ENCODE measurements at places on chromosomes 7 and 10. TPM values are rescaled to one million over a fixed set of nuclear protein-coding genes. Genes with fewer than 3 reads are reported as not detected.

DNA sequence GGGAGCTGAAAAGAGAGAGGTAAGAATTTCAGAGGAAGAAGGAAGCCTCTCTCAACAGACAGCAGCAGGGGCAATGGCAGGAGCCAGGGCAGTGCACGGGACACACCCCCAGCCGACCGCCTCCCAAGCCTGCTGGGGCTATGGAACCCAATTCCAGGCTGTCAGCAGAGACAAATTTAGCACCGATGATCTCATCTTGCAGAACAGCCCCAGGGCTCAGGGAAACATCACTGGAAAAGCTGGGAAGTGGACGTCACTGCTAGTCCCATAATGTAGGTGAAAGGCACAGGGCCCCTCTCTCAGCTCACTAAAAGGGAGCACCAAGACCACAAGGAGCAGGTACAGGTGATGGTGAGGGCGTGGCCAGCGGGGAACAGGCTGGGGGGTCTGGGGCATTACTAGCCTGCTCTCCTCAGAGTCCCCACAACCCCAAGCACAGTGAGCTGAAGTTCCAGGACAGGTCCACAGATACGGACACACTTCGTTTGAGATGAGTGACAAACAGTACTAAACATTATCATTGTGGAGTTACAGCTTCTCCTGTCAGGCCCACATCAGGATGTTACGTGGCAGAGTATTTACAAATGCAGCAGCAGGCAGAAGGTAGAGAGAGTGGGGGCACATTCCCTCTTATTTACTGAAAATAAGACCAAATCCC, 103.7 kb downstream of the PLXNA4 start:
- DNase-seq = no peak
- H3K36me3 ChIP-seq = no peaks in the 10 kb centered on the region
- no peaks in the 10 kb centered on the region for H3K4me1 ChIP-seq
- H3K4me3 ChIP-seq = no peak overlapping the region

DNA sequence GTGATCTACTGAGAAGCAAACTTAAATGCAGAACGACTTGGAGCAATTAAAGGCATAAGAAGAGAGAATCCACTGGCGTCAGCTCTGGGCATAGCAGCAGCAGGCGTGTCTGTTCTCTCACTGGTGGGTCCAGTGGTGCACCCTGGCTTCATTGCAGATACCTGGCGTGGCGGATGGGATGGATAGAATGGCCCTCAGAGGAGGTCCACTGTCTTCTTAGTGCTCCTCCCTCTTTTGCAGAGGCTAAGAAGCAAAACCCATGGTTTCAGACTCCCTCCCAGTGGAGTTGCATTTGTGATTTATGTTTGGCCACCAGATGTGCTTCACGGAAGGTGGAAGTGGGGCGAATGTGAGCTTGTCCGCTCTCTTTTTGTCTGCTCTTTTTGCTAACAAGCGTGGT, 28.4 kb upstream of the PRKAG2 start:
- DNase-seq = no peak
- H3K4me3 ChIP-seq = no peak overlapping the region
- H3K27ac ChIP-seq = no peak overlapping the region
- H3K4me1 ChIP-seq = no peaks in the 10 kb centered on the region

The SPAG6 gene
- not detected for total RNA-seq

The PRSS58 gene
- total RNA-seq = not detected

DNA sequence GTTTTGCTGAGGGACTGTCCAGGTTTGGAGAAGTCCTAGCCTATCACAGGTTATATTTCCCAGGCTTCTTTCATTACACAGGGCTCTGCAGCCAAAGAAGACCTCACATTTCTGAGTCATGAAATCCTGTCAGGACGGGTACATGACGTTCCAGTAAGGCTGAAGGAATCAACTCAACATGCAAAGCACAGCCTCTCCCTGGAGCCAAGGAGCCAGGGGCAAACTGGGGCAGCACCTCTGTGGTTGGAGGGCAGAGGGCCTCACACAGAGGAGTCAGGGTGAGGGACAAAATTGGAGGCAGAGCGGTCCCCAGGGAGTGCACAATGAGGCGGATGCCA, 116.3 kb upstream of the GDF10 start:
- H3K27me3 ChIP-seq = peaks cover 8% of the 10 kb centered on the region
- H3K36me3 ChIP-seq = no peaks in the 10 kb centered on the region
- no peak for DNase-seq
- no peak overlapping the region for H3K4me3 ChIP-seq
- H3K4me1 ChIP-seq = no peaks in the 10 kb centered on the region
